Activated naive CD4-positive, alpha-beta T cell treated with anti-CD3 and anti-CD28 coated beads, Interleukin-2, amount 50 U/mL, for 16 hours (primary cell): ENCODE measurements at places on chromosomes 16 and 17.

- no peak for DNase-seq
Observed at GRCh38 chr16:79127766-79128165, 472.8 kb downstream of the MAF start.

DNA sequence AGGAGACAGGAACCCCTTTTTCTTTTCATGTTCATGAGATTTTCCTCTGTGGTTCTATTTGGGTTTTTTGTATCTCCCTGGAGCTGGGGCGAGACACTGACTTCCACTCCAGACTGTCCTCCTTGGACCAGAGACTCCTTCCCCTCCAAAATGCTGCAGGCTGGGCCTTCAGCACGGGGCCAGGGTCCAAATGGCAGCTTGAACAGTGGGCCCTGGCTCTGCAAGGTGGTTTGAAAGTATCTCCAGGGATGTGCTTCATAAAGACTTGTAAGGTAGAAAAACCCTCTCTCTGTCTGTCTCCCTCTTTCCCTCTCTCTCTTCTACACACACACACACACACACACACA, 236.1 kb downstream of the ZNF423 start:
- no peak for DNase-seq

- no peak for DNase-seq
Observed at GRCh38 chr17:66893382-66893781, 58.5 kb downstream of the CACNG5 start.

GRCh38 chr16:81841722-81842121, 62.6 kb downstream of the PLCG2 start:
- no peak for DNase-seq

DNA sequence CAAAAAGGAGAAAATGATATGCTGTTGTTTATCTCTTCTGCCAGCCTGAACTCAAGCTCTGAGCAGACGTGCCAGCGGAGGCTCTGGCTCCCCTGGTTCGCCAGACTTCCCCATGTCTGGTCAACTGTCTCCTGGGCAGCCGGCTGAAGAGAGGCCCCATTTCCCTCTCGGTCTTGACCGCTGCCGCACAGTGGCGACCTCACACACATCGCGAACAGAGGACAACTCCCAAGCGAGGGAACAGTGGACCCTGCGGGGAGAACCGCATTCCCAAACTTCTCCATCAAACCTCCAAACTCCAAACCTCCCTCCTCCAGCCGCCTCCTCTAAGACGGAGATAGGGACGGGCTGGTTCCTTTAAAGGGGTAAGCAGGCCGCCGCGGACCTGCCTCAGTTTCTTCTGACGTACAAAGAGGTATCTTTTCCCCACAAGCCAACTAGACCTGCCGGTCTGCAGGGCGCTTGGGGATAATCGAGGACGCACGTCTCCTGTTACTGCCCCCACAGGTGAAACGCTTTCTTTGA, 24.9 kb upstream of the RFFL start:
- peak; percentile 14 for DNase-seq

DNA sequence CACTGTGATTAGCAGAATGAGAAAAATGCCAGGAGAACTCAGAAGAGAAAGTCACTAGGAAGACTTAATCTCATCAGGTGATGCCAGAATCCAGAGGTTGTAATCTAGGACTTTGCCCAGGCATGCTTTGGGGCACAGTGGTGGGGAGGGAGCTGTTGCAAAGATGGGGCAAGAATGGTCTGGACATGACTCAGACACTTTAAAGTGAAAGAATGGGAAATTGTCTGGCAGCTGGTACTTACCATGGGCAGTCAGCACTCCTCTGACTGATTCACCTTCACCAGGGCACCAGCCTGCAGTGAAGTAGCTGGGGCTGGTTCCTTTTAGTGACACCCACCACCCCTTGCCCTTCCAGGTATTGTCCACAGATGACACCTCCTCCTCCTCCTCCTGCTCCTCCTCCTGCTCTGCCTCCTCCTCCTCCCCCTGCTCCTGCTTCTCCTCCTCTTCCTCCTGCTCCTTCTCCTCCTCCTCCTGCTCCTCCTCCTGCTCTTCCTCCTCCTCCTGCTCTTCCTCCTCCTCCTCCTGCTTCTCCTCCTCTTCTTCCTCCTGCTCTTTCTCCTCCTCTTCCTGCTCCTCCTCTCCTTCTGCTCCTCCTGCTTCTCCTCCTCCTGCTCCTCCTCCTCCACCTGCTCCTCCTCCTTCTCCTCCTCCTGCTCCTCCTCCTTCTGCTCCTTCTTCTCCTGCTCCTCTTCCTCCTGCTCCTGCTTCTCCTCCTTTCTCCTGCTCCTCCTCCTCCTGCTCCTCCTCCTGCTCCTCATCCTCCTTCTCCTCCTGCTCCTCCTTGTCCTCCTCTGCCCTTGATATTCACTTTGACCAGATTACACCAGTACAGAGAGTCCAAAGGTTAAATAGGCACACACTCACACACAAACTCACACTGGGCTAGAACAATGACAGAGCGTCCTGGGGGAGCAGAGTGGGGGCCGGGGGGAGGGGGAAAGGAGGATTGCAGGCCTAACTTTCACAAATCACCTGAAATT, at the start of gene CHD9NB:
CHD9NB (minus strand) TSS at position 379 of the 983 bp plus-strand sequence. CDS start 8,739 bp downstream, outside the sequence.
- DNase-seq, result no peak

DNA sequence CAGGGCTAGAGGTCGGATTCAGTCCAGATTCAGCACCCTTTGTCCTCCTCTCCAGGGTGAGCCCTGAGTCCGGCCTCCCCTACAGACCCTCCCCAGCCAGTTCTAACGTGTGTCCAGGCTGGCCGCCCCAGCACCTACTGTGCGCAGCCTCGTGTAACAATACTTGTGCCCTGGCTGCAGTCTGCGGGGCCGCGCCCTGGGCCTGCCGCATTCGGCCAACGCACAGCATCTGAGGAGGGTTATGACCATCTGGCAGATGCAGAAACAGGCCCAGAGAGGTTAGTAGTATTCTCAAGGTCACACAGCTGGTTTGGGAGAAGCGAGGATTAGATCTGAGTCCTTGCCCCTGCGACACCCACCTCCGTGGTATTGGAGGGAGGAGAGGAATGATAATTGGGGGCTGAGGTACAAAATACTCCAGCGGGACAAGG, 968 bp downstream of the RIPOR1 start:
- DNase-seq, result no peak
